ENCODE measurements at places on chromosomes 2 and 18.

GRCh38 chr18:70139138-70139537, 66.3 kb downstream of the RTTN start:
- no peak for DNase-seq

GRCh38 chr2:192025637-192026036, 169.1 kb downstream of the TMEFF2 start:
- no peak for DNase-seq

DNA sequence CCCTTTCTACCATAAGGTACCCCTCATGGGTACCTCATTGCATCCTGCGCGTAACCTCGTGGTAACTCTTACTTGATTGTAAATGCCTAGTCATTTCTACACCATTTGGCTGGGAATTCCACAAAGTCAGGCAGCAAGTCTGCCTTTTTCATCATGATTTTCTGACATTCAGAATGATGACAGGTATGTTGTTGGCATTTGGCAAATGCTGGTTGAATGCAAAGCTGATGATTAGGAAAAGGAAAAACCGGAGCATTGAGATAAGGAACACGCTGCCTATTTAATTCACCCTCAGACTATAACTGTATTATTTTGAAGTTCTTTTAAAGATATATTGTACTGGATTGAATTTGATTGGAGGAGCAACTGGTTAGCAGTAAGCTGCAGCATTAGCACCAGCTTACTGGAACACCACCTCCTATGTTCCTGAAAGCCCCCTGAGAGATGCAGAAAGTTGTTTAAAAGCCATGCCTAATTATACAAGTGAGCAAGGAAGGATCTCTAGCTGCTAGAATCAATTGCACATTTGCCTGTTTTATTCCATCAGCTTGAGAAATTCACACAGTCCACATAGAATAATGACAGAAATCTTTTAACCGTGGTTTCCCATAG, 520.1 kb downstream of the LRP1B start:
- DNase-seq, result no peak

GRCh38 chr2:197596766-197597165, 78.6 kb downstream of the RFTN2 start:
- DNase-seq, result no peak

All from SK-N-MC (cell line).